ENCODE measurements at places on chromosomes 4 and X.

- DNase-seq, result no peak
These were observed 35.3 kb downstream of the FAM13A start for GRCh38 chr4:89021684-89022083.

- no peak for DNase-seq
These were observed 74.2 kb downstream of the LIMCH1 start for GRCh38 chr4:41611881-41612871.

DNA sequence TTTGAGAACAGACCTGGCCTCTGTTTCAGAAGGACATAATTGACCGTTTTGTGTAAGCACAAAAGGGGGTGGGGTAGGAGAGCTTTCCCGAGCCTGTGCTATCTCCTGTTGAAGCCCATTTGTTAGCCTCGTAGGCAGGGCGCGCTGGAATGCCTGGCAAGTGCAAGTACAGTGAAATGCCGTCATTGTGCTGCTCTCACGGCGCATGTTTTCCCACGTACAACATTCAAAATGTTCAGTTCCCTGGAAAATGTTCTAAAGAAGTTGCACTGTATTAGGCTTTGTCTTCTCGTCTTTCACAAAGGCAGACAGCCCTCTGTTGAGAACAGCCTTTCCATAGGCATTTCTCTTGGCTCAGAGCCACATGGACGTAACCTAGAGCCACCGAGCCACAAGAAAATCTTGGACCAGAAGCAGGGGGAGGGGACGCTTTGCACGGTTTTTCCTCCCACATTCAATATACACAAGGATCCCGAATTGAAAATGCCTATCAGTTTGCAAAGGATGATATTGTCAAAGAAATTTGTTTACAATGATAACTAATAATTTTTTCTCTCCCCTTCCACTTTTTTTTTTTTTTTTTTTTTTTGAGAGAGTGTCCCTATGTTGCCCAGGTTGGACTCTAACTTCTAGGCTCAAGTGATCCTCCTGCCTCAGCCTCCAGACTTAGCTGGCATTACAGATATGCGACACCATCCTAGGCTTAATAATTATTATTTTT is 54.6 kb upstream of the RAPGEF2 start:
- DNase-seq, result peak; percentile 75

DNA sequence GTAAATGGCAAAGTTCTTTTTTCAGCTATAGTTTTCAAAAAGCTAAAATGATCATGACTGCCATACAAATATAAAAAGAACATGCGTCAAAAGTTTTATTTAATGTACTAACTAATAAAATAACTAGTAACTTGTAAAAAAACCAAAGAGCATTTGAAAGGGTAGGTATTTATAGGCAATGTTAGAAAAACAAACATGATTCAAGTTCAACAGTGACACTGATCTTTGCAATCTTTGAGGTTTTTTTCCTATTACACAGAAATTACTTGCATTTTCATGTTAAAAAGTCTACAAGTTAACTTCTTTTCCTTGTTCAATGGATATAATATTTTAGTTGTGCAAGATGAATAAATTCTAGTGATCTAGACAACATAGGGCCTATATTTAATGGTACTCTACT is 72.3 kb upstream of the GRID2 start:
- no peak for DNase-seq

- DNase-seq, result no peak
These were observed 598.0 kb upstream of the AADAT start for GRCh38 chr4:170687751-170688150.

- no peak for DNase-seq
These were observed 11.8 kb downstream of the TCEAL1 start for GRCh38 chrX:103640401-103641155.

- no peak for DNase-seq
These were observed 82.1 kb downstream of the NAT8L start for GRCh38 chr4:2141022-2141761.

GRCh38 chrX:22818061-22818460 is 181.7 kb upstream of the DDX53 start:
- DNase-seq, result no peak

GRCh38 chrX:10842646-10843045 is 222.3 kb upstream of the MID1 start:
- DNase-seq, result no peak

GRCh38 chr4:173696011-173696410 is 166.0 kb upstream of the HAND2 start:
- DNase-seq, result no peak

DNA sequence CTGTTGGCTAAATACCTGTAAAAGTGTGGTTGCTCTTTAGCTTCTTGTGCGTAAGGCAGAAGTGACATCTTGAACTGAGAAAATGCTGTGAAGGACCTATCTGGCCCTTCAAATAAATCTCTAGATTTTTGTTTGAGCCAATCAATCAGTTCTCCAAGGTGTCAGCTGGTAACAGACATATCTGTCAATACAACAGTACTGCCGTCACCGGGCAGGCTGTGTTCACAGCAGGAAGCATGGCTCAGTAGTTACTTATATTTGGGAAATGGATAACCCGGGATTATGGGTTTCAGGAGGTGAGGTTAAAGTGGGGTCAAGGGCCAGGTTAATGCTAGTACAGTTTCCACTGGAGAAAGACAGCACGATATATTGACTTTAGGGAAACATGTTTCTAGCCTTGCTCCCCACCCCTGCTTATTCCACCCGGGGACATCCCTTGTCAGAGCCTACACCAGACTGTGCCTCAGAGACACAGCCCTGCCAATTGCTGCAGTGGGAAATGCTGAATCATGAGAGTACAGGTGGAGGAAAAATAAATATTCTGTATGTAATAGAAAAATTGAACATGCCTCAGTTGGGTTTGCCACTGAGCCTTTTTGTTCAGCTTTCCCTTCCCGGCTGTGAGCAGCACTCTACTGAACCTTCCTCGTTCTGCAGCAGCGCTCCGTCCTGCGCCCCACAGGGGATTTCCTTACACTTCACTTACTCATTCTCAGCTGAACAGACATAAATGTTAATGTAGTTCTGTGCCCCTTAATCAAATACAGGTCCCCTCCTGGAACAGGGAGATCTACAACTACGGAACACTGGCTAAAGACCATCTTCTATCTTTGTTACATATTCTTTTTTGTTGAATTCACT is 121.1 kb downstream of the MGST2 start:
- DNase-seq, result no peak

- DNase-seq, result no peak
These were observed 1.6 kb downstream of the SLITRK4 start for GRCh38 chrX:143634309-143634662.

- no peak for DNase-seq
These were observed 172.0 kb downstream of the FBXO8 start for GRCh38 chr4:174111422-174111821.

DNA sequence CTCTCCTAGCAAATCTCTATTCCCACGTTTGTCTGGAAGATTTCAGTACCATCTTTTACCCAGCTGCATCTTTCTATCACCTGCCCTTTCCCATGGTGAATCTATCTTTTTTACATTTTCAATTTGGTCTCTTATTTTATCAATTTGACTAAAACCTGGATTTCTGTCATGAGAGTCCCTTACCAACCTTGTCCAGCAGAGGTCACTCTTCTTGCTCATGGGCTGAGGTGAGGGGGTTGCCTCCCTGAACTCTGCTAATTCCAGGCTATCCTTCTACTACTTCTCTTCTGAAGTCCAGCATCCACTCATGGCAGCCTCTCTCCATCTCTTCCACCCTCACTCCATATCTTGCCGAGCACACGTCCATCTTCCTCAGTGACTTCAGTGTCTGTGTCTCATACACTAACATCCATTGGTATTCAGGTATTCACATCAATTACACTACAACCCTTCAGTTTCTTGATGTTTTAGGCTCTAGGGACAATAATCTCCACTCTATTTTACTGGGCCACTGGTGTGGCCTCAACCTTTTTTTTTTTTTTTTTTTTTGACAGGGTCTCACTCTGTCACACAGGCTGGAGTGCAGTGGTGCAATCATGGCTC is 17.8 kb upstream of the ZNF827 start:
- DNase-seq, result no peak

DNA sequence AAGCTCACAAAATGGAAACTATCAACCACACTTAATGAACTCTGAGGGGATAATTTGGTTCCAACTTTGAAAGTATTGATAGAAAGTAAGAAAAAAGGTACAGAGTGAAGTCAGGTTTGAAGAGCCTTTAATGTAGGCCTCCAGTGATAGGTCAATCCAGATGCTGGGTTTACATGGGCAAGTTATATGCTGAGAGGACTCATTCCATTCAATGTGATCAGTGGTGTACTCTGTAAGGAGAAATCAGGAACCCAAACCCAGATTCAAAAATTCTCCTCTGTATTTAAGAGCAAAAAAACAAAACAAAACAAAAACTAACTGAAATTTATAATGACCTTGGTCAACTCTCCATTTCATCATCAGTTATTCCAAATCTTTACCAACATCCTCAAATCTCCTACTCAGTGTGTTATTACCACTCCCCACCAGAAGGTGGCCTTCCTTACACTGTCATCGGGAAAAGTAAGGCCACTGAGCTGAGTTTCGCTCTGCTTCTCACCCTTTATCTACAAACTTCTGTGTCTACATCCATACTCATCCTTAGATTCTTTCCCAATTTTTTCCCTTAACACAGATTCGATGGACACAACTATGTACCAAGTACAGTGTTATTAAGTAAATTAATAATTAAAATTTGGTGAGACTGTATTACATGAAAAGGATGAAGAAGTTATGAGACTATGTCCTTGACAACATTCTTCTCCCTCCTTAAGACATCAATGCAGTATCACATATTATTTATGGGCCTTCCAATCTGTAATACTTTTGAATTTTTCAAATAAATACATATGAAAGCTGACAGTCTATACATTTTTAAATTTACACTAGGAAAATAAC is 88.3 kb downstream of the ZAR1 start:
- no peak for DNase-seq

DNA sequence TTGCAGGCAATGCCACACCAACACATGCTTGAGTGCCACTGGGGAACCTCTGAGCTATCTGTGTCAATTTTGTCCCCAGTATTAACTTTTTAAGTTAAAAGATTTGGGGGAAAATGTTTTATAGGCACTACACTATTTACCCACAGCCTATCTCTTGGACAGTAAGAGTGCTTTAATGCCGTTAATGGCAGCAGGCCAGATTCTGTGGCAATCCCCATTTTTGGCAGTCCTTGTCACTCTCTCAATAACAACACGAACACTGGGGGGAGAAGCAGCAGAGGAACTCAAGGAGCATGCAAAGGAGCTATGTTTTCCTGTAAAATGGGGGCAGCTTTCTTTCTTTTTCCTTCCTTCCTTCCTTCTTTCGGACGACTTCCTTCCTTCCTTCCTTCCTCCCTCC is 168.6 kb downstream of the NSUN7 start:
- DNase-seq, result no peak

DNA sequence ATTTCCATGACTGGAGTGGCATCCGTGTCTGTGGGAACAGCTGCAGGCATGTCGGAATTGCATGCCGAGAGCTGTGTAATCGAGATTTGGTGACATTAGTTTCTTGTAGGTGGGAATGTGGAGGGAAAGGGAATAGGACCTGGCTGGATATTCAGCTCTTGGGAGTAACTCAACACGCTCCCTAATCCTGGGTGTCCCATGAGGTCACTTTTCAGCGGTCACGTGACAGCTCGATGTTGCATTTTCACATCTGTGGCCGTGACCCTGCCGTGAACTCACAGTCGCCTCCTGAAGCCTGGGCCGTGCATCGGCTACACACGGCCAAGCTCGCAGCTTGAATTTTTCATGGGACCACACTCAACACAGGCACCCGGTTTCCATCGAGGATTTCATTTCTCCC is 25.8 kb upstream of the PSAPL1 start:
- no peak for DNase-seq

- peak; percentile 37 for DNase-seq
These were observed 63.9 kb downstream of the TRAPPC11 start for GRCh38 chr4:183722731-183723560.

GRCh38 chr4:121096629-121097028 is 24.3 kb upstream of the NDNF start:
- DNase-seq, result no peak

DNA sequence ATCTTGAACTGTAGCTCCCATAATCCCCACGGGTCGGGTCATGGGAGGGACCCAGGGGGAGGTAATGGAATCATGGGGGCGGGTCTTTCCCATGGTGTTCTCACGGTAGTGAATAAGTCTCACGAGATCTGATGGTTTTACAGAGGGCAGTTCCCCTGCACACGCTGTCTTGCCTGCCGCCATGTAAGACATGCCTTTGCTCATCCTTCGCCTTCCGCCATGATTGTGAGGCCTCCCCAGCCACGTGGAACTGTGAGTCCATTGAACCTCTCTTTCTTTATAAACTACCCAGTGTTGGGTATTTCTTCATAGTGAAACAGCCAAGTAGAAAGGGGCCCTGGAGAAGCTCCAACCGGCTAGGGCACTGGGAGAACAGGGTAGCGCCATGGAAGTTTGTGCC is 12.3 kb downstream of the CTAG1A start:
- no peak for DNase-seq

- no peak for DNase-seq
These were observed 3.3 kb downstream of the TRIM2 start for GRCh38 chr4:153207567-153207966.

GRCh38 chrX:103275947-103276567 is 493 bp downstream of the TCEAL5 start:
- no peak for DNase-seq

DNA sequence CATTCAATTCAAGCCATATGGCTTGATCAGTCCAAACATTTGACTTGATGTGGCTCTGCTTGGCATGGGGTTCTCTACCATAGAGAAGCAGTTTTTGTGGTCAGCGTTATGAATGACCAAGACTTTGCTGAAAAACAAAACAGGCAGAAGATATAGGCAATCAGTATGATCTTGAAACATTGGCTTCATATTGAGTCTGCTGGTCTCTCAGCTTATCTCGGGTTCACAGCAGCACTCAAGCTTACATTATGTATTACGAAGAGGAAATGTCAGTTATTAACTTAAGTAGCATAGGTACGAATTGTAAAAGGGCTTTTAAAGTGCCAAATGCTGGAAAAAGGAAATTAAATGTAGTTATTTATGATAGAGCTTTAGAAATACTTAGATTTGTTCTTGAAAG is 99.0 kb downstream of the AFF2 start:
- no peak for DNase-seq

- no peak for DNase-seq
These were observed 275.5 kb downstream of the PPARGC1A start for GRCh38 chr4:23614284-23614892.

DNA sequence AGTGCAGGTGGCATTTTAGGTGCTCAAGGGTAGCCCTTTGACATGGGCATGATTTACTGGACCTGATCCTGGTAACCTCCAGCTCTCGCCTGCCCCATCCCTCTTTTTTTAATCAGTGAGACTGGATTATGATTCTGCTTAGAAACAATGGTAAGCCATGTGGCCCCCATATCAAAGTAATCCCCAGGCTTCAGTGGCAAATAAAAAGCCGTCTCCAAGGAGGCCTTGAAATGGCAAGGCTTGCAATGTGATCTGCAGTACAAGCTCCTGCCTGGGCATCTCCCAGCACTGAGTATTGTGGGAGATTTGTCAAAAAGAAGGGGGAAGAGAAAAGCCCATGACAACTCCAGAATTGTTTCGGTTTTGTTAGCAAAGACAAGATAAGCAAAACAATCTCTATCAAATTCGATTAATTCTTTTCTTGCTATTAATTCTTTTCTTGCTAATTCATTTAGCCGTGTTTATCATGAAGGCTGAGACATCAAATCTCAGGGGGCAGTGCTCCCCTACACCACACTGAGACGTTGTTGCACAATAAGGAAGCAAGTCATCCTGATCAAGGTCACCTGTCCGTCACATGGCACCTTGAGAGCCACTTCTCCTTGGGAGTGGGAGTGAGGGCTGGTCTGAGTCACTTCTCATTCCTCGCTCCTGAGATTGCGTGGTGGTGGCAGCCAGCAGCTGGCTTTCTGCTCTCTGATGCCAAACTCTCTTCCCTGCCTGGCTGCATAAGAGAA is 312.7 kb upstream of the GATB start:
- no peak for DNase-seq
